ENCODE measurements at places on chromosomes 12 and 14.
A peak's percentile ranks its signal among the peaks of the same experiment; 100 is the strongest.

DNA sequence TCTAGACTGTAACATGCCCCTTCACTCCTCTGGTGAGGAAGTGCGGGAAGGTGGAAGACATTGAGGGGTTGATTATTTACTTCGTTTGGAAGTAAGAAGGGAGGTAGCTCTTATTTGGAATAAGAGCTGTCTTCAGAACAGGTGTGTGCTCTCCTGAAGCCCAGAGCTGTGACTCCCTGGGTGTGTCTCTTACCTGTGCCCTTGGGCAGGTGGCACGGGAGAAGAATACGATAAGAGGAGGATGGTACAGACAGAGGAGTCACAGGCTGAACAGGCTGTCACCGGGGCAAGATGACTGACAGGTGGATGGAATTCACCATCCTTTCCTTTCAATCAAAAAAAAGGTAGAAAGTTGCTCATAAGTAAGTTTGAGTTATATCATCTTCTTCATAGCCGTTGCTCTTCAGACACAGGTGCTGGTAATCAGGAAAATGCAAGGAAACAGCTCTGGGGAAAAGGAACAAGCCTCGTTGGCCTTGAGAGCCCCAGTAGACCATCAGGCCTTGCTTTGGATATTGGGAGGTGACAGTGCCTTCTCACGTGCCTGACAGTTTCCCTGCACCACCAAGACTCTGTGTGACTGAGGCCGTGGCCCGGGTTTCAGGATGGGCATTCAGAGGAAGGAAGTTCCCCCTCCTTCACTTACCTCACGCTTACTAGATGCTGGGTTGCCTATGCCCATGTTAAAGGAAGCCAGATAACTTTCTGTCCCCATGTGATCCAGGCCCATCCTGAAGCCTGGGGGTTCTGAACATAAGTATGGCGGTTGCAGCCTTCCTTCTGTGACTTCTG lies 120.4 kb downstream of the ETV6 start:
- DNase-seq = no peak

GRCh38 chr12:88958946-88959345 lies 378.7 kb upstream of the KITLG start:
- no peak for DNase-seq

DNA sequence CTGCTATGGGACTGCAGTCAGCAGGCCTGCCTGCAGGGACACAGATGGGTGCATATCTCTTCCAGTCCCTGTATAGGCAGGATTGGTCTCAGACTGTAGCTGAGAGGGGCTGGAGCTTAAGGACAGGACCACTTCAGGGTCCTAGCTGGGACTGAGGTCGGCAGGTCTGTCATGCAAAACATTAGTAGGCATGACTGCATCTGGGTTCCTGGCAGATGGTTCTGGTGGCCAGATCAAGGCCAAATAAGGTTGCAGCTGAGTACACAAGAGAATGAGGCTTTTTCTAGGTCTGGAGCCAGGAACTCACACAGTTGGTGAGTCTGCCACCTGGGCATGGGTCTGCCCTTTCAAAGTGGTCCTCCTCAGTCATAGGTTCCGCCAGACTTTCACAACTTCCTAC lies 155.8 kb downstream of the TPH2 start:
- no peak for DNase-seq

DNA sequence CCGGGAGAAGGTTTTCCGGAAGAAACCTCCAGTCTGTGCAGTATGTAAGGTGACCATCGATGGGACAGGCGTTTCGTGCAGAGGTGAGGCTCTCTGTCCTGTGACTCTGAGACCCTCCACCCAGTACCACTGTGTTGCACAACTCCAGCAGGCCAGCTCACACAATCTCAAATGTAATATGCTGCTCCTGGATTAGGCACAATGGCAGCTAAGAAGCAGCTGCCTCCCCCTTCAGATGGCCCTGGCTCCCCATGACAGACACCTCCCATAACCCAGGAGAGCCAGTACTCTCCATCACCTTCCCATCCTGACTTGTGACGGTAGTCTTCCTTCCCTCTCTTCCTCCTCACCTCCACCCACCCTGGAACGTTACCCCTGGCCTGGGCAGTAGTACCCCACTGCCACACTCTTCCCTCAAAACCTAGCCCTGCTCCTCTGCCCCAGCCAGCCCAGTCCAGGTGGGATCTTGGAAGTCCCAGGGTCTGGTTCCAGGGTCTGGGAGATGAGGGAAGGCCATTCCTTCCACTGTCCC lies 2.1 kb downstream of the TNS2 start:
- no peak for DNase-seq

DNA sequence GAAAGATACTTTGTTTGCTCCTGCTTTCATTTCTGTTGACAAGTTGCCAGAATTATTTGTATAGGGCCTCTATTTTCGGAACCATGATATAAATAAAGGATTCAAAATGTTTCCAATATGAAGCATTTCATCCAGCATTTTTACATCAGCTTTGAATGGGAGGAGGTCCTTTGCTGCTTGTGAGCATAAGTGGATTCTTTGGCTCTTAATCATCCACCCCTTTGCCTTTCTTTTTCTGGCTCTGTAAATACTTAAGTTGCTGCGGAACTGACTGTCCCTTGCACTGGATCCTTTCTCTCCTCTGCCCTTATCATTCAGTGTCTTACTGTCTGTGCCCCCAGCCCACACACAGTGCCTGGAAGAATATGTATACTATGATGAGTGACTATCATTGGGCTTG lies 357.3 kb upstream of the RGS6 start:
- DNase-seq = peak; percentile 48

GRCh38 chr14:36313898-36314297 lies 6.5 kb downstream of the MBIP start:
- DNase-seq = peak; percentile 24

GRCh38 chr14:67514650-67515385 lies 18.3 kb upstream of the PLEKHH1 start:
- DNase-seq = peak; percentile 63

DNA sequence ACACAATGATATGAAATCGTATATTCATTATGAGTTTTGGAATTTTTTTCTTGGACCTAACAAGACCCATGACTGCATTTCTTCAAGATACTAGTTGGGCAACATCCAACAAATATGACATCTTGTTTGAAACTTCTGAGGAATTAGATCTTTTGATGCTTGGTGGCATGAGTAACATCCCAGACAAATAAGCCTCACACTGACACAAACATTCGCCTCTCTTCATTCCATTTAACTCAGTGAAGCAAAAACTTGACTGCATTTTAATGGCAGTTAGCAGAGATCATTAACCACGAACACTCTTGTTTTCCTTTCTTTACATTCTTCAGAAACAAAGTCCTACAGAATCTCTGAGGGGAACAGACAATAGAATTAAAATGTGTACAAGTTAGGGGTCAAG lies 758.3 kb downstream of the C12orf50 start:
- peak; percentile 61 for DNase-seq

GRCh38 chr12:88145567-88146505 lies 3.7 kb downstream of the TMTC3 start:
- no peak for DNase-seq

DNA sequence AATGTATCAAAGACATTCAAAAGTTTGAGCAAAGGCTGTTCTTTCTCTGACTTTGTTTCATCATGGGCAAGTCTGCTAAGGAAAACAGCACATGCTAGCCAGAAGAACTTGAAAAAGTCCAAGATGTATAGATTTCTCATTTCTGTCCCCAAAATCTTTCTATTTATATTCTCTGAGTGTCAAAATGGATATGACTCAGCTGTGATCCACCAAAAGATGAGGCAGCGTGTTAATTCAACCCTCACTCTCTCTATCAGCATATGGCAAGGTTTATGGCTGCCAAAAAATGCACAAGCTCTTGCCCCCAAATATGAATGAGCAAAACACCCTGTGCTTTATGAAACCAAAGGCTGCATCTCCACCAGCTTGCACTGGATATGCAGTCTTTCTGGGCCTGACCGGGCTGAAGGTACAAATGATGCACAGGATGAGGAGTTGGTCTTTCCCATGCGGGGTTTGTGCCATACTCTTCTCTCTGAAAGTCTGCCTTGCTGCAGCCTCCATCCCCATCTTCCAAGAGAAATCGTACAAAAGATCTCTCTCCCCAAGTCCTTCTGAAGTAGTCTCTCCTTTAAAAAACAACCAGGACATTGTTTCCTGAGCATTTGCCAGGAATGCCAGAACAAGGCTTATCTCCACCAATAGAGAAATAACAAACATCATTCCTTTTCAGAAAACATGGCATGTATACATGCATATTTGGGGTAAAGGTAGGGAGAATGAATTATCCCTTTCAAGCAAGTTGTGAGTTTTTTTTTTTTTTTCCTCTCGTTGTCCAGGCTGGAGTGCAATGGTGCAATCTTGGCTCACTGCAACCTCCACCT lies 203.4 kb downstream of the TMX1 start:
- DNase-seq = no peak

GRCh38 chr14:98901511-98902205 lies 370.3 kb downstream of the BCL11B start:
- DNase-seq = no peak

DNA sequence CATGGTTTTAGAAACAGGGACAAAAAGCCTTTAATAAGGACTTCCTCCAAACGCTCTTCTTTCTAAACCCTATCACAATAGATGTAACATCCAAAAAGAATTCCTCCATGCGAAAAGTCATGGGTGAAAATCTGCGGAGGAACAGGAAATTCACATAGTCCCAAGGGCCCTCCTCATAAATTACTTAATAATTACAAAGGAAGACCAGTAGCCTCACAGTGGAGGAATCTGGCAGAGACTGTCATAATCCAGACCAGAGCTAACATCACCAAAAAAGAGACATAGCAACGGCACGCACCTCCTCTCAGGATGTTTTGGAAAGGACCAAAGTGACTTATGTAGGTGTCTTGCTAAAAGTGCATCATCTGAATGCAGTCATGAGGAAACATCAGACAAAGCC lies 165.7 kb downstream of the ANO2 start:
- no peak for DNase-seq

DNA sequence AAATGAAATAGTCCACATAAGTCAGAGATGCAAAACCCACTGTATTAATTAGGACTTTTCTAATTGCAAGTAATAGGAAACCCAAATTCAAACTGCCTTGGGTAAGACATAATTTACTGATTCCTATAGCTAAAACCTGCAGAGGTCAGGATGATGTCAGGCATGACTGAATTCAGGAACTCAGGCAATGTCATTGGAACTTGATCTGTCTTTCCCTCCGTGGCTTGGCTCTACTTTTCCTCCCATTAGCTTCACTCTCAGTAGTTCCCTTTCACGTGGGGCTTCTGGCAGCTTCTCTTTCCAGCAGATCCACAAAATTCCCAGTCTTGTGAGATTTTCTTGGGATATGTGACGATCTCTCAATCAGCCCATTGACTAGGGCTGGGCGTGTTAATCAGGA lies 2.4 kb upstream of the JDP2 start:
- DNase-seq = no peak

GRCh38 chr12:45775964-45776363 lies 46.5 kb downstream of the ARID2 start:
- no peak for DNase-seq

GRCh38 chr12:119826661-119827445 lies 50.3 kb downstream of the CIT start:
- peak; percentile 23 for DNase-seq

GRCh38 chr14:58697930-58698642 lies 60.3 kb downstream of the DACT1 start:
- no peak for DNase-seq

GRCh38 chr12:4044101-4044500 lies 170.9 kb upstream of the PARP11 start:
- DNase-seq = no peak

DNA sequence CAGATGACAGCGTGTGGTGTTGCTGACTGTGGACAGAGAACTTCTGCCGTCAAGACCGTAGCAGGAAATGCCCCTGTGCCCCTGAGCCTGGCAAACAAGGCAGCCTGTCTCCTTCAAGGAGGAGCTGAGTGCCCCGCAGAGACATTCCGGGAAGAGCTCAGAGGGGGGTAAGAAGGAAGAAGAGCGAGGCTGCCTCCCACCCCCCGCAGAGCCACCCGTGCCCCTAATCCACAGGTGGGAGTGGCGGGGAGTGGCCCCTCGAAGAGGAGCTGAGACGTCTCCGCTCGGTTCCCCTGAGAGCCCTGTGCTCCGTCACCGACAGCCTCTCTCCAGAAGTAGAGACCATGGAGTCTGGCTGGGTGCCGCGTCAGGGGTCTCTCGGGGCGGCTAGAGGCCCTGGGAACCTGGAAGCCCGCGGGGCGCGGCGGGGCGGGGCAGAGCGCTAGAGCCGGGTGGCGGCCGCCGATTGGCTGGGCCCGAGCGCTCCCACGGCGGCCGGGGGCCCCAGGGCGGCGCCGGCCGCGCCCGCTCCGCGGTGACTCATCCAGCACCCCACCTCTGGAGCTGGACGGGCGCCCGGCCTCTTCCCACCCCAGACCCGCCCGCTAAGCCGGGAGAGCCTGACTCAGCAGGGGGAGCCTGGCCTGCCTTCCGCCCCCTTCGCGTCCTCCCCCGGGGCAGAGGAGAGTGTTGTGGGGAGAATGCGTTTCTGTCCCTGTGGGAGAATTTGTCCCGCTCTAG lies 25.2 kb upstream of the KRT78 start:
- peak; percentile 72 for DNase-seq

DNA sequence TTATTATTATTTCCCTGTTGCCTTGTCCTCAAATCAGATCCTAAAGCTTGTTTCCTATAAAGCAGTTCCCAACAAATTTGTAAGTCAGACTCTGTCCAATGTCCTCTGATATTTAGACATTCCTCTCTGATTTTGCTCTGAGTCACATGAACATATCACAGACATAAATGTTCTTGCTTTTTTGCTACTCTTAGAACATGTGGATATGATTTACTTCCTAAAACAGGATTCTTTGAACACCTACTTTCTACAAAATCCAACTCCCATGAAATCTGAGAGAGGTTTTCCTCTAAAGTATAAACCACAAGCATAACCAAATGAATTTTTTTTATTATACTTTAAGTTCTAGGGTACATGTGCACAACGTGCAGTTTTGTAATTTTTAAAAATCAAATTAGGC lies 181.3 kb upstream of the SLC38A2 start:
- DNase-seq = peak; percentile 44

- DNase-seq = no peak
These were observed 26.5 kb upstream of the CRADD start for GRCh38 chr12:93650626-93651025.

DNA sequence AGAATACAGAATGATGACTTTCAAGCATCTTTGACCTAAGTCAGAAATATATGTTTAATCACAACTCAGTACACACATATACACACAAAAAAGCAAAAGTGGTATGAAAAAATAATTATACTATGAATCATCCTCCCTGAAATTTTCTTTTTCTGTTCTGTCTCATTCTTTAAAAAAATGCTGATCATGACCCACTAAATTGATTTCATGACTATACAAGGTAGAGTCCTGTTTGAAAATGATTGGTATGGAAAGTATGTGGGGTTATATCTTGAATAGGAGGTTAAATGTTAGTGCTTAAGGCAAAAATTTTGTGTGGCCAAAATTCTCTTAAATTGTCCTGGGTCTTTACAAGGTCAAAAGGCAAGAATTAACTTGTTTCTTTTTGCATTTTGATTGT lies 80.4 kb downstream of the SUDS3 start:
- no peak for DNase-seq

GRCh38 chr12:65533177-65533883 lies 254.8 kb downstream of the MSRB3 start:
- DNase-seq = no peak

- no peak for DNase-seq
These were observed 98.9 kb downstream of the EGLN3 start for GRCh38 chr14:33851931-33852330.

GRCh38 chr12:47194501-47194900 lies 114.7 kb upstream of the AMIGO2 start:
- DNase-seq = no peak

GRCh38 chr12:10247436-10248058 lies 34.9 kb downstream of the GABARAPL1 start:
- no peak for DNase-seq

GRCh38 chr14:27006570-27006969 lies 408.7 kb upstream of the NOVA1 start:
- DNase-seq = no peak

Data from eye (tissue), 1 donor.